Pulmonary artery endothelial cell (primary cell): ENCODE measurements at places on chromosomes 3 and 15. TPM values are rescaled to one million over a fixed set of nuclear protein-coding genes. Genes with fewer than 3 reads are reported as not detected.

- peak; percentile 39 for DNase-seq
Observed at GRCh38 chr15:101579631-101580163, 72.5 kb downstream of the TM2D3 start.

DNA sequence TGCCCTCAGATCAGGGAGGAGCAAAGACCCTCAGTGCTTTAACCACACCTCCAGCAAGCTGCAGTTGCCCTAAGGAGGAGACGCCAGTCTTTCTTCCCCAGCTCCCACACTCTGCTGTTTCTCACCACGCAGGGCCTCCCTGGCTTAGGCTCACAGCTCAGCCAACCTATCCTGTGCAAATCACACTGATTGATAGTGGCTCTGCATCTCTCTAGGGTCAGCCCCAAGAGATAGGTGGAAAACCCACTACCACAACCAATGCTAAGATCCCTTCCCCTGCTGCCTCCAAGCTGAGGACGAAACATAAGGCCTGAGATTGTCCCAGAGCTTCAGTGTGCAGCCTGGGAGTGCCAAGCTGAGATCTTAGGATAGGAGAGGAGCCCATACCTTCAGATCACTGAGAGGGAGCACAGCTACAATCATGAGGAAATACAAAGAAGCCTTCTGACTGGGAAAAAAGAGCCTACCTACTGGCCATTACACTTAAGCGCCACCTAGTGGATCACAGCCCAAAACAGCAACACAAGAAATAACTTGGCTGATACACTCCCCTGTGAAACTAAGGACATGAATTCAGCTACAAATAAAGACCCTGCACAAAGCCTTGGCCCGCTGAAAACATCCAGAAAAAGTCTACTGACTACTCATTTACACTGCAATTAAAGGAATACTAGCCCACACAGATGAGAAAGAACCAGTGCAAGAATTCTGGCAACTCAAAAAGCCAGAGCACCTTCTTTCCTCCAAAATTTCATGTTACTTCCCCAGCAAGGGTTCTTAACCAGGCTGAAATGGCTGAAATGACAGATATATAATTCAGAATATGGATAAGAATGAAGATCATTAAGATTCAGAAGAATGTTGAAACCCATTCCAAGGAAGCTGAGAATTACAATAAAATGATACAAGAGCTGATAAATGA is 271.5 kb upstream of the DCBLD2 start:
- peak; percentile 56 for DNase-seq

TMEM45A gene
- 4.0 and 4.3 TPM in 2 replicates for total RNA-seq

ROBO1 gene
- total RNA-seq, result 16.8 and 26.4 TPM in 2 replicates

- DNase-seq, result no peak
Observed at GRCh38 chr3:3031326-3031725, 78.8 kb downstream of the IL5RA start.

RETNLB gene
- not detected in 2 replicates for total RNA-seq

DNA sequence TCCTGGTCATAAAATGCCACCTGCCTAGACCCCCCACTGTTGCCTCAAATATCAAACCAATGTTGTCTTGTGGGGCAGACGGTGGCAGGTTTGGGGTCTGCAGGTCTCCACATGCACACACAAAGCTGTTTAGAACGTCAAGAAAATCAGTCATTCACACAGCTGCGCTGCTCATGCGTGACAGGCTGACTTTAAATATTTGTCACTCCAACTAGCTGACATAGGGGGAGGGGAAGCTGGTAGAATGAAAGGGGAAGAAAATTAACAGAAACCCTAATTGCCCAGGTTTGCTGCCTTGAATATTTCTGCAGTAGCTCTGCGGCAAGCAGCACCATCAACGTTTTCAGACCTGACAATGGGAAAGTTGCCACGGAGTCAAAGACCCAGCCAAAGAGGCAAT is 201.8 kb downstream of the ABHD5 start:
- DNase-seq, result no peak

GRCh38 chr15:67403428-67404154 is 117.3 kb upstream of the C15orf61 start:
- DNase-seq, result no peak

- DNase-seq, result no peak
Observed at GRCh38 chr15:78909791-78910228, 35.0 kb downstream of the CTSH start.

PPP1R14D gene
- not detected in 2 replicates for total RNA-seq
